Islet precursor cell (in vitro differentiated cells): ENCODE measurements at places on chromosomes 1 and 21.

GRCh38 chr1:30400507-30400906 lies 322.9 kb downstream of the MATN1 start:
- no peak for DNase-seq

- DNase-seq = no peak
These were observed 92.1 kb downstream of the TGFBR3 start for GRCh38 chr1:91793877-91794276.

GRCh38 chr1:223887747-223888418 lies 42.1 kb upstream of the TP53BP2 start:
- DNase-seq = no peak

- no peak for DNase-seq
These were observed 66.0 kb downstream of the GNG4 start for GRCh38 chr1:235583511-235584001.

DNA sequence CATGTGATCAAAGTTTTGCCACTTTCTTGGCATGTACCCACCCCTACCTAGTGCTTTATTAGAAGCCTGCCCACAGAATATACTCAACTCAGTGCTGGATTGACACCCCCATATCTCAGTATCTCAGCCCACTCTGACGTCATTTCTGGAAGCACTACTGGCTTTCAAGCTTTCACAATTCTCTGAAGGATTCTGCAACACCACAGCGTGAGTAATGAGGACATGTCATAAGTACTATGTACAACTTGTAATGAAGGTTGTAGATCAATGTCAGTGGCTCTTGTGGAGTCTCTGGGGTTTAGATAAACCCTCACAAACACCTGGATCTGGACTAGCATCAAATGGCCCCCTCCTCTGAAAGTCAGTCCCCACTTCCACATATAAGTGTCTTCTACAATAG lies 57.2 kb downstream of the TNFSF4 start:
- DNase-seq = no peak

DNA sequence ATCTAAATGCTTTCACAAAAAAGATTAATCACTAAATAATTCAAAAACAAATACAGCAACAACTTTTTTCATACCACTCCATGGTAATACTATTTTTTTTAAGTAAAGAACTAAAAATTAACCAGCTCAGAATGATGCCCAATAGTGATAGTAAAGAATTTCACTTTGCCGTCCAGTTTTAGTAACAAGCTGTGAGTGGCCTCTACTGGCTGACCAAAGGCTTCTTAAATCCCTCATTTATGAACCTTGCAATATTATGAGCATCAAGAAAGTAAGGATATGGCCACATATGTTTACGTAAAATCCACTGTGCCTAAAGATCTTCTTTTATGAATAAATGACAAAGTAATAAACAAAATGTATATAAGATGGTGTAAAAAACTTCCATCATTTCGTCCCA lies 108.6 kb downstream of the GPATCH2 start:
- DNase-seq = no peak

DNA sequence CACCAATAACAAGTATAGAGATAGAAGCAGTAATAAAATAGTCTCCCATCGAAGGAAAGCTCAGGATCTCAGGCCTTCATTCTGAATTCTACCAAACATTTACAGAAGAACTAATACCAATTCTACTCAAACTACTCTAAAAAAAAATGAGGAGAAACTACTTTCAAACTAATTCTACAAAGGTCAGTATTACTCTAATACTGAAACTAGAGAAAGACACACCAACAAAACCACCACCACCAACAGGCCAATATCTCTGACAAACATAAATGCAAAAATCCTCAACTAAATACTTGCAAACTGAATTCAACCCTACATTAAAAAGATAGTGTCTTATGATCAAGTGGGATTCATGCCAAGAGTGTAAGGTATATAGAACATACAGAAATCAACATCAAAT lies 1078.4 kb downstream of the KCNT2 start:
- DNase-seq = no peak

DNA sequence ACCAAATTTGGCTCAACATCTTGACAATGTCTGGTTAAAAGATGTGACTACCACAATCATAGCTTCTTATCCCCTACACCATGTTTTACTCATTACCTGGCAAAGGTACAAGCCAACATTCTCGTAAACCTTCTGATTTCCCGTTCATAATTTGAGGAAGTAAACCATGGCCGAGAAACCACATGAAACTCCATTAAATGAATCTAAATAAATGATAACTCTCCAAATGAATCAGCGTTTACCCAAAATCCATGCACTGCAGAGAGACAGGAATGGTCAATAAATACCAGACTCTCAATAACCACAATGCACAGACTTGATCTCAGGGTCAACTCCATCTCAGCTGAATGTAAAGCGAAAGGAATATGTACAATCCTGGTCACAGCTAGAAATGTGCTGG lies 125.2 kb downstream of the TYW3 start:
- no peak for DNase-seq

GRCh38 chr1:236893626-236894545 lies 98.8 kb downstream of the MTR start:
- no peak for DNase-seq

DNA sequence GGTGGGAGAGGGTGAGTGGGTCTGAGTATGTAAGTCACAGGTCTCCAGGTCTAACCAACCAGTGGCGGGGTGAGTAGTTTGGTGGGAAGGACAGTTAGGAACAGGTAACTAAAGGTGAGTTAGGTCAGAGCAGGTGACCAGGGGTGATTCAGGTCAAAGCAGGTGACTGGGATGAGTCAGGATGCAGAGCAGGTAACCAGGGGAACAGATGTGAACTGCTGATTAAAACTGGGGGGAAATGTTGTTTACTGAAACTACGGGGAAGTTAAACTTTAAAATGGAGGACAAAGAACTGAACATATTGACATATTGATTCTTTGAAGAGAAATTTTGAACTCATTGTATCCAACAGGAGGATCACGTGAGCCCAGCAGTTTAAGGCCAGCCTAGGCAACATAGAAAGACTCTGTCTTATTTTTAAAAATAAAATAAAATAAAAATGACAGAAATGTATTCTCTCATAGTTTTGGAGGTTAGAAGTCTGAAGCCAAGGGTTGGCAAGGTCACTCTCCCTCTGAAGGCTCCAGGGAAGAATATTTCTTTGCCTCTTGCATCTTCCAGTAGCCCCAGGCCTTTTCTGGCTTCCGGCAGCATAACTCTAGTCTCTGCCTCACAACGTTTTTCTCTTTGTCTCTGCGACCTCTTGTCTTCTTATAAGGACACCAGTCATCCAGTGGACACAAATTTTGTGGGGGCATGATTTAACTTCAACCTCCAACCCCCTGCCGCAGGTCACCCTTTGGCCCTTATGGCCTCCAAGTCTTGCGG lies 64.3 kb upstream of the TINAGL1 start:
- DNase-seq = peak; percentile 89

GRCh38 chr1:180501865-180502360 lies 464 bp downstream of the ACBD6 start:
- no peak for DNase-seq

GRCh38 chr1:162373541-162374260 lies 3.0 kb downstream of the SPATA46 start:
- peak; percentile 93 for DNase-seq

DNA sequence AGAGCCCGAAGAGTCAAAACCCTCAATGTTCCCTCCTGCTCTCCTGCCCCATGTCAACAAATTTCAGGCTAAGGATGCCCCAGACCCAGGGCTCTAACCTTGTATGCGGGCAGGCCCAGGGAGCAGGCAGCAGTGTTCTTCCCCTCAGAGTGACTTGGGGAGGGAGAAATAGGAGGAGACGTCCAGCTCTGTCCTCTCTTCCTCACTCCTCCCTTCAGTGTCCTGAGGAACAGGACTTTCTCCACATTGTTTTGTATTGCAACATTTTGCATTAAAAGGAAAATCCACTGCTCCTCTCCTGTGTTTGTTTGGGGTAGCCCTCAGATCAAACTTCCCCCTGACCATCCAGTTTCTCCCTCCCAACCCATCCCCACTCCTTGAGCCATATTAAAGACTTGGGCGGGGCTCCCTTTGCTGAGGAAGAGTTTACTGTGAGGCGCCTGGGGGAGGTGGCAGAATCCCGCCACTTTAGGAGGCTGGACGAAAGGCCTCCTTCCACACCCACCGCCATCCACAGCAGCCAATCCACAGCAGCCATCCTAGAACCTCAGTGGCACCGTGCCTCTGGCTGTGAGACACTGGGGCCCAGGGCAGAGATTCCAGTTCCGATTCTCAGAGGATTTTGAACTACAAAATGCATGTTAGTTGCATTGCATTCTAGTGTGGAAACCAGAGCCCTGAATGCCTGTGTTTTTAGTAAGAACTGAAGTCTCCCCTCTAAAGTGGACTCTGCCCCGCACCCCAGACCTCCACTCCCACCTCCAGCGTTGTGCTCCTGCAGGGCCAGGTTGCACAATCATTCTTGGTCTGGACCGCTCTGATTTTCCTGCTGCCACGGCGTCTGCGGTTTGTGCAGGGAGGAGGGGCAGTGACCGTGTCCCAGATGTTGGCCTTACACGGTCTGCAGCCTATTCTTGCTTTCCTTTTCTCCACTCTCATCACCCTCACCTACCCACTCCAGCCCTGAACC lies 3.0 kb downstream of the OLFML3 start:
- DNase-seq = no peak

- no peak for DNase-seq
These were observed 4.8 kb upstream of the SPRR5 start for GRCh38 chr1:152942161-152942560.

- DNase-seq = no peak
These were observed 22.2 kb upstream of the SLC5A9 start for GRCh38 chr1:48200166-48200900.

- no peak for DNase-seq
These were observed 196.0 kb downstream of the FMN2 start for GRCh38 chr1:240287722-240288121.

DNA sequence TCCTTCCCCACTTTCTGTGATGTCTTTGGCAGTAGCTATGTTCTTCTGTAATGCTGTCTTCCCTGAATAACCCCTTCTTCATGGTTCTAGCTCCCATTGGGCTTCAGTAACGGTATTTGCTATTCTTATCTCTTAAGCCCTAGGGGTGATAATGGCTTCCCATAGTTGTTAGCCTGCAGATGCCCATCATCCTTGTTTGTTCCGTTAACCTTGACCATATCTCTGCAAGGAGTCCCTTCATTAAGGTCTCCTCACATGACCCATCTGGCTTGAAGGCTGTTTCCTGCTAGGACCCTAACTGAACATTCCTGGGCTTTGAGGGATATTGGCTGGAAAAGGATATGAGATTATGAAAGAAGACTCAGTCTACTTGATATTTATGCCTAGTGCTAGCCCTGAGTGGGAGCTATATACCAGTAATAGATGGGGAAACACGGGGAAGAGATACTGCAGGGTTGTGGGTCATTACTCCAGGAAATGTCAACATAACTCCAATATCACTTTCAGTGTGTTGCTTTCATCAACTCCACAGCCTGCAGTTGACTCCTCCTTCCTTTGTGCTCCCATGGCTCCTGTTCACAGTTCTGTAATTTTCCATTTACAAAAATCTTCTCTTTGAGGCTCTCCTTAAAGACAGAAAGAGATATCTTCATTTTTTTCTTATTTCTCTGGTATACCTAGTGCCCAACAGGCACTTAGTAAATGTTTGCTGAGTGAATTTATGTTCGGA lies 2.5 kb downstream of the MR1 start:
- no peak for DNase-seq

DNA sequence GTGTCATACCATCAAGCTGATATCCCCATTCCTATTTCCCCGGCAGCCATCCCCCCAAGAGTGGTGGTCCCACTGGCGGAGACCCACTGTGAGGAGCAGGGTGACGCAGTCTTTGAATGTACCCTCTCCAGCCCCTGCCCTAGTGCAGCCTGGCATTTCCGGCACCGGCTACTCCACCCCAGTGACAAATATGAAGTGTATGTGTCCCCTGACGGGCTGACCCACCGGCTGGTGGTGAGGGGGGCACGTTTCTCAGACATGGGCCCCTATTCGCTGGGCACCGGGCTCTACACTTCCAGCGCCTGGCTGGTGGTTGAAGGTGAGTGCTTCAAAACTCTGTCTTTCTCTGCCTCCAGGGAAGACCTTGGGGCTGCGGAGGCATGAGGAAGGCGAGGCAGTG lies 14.4 kb downstream of the IGFN1 start:
- no peak for DNase-seq

DNA sequence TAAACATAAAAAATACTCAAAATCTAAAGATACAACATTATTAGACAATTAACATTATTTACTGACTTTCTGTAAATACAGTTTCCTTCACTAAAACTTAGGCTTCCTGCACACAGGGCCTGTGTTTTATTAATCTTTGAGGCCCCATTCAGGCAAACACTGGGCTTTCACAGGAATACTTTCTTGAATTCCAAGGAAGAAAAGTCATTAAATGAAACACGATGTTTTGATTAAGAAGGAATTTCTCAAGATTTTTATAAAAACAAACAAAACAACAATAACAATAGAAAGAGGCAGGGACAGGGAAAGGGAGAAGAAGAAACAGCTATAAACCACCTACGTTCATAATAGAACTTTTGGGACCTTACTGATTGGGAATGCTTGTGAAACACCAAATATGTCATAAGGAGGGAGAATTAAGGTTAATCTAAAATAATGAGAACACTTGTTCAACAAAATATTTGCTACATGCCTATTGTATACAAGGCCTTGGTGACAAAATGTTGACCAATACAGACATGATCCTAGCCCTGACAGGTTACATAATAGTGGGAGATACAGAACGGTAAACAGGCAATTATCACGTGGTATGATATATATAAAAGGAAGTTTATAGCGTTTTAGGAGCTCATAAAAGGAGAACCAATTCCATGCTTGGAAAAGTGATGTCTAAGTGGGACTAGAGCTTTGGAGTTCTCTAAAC lies 3.6 kb downstream of the DDAH1 start:
- no peak for DNase-seq

DNA sequence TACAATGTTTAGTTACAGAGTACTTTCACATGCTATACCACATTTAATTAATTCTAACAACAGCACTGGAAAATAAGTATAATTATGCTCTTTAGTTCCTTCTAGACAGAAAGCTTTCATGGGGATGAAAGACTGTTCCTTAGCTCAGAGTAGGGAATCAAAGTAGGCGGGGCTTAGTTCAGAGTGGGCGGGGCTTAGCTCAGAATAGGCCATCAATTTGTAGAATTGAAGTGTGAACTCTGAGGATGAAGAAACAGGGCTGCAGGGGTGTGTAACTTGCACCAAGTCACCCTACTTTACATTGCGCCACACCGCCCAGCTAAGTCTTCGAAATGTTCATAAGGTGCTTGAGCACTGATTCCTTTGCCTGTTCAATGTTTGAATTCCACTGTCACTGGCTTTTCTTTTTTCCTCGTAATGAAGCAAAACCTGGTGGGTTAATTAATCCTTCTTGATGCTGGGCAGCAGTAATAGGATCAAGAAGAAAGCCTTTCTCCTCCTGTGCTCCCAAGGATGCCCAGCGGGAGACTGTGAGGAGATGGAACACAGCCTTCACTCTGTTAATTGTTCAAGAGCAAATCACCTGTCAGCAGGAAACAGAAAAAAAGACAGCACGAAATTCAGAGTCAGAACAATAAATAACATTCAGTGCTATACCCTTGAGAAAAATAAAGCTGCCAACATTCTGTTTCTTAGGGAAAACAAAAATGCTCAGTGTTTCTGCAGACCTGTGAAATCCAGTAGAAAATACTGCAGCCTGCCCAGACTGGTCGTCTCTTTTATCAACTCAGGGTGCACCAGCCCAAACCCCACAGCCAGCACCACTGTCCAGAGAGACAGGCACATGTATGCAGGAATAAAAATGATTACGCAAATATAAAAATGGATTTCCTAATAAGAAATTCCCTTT lies 66.5 kb upstream of the CAMK1G start:
- no peak for DNase-seq
